ENCODE measurements at places on chromosomes 16 and 17. TPM values are rescaled to one million over a fixed set of nuclear protein-coding genes. Genes with fewer than 3 reads are reported as not detected.
A peak's percentile ranks its signal among the peaks of the same experiment; 100 is the strongest.

Gene LPCAT2
- 47.7 TPM for total RNA-seq

Gene HOXB6
- 1.3 TPM for total RNA-seq

Gene DNASE1L2
- 0.64 TPM for total RNA-seq

Gene TBX21
- not detected for total RNA-seq

Gene SLC5A11
- total RNA-seq = not detected

Gene USP10
- total RNA-seq = 53.1 TPM

Gene MYL4
- total RNA-seq = not detected

Gene EPN2
- total RNA-seq = 25.4 TPM

Gene TMIGD1
- total RNA-seq = not detected

- no peak for DNase-seq
These were observed 32.4 kb downstream of the SCNN1B start for GRCh38 chr16:23334457-23334853.

- DNase-seq = peak; percentile 57
These were observed 17.3 kb upstream of the WFDC1 start for GRCh38 chr16:84277244-84277823.

DNA sequence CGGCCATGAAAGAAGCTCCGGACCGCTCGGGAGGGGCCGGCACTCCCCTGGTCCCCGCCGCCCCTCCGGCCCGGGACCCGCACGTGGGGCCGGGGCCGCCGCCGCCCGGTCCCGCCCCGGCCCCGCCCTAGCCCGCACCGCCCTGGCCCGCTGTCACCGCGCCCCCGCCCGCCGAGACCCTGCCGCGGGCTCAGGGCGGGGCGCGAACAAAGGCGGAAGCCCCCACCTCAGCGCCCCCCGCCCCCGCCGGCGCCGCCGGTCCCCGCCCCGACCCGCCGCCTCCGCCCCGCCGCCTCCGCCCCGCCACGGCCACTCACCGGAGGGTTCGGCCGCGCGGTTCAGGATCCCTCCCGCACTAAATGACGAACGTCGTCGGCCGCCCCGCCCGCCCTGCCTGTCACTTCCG lies at the start of gene ARHGDIA:
ARHGDIA (minus strand) TSS at position 357 of the 406 bp plus-strand sequence. CDS start 1,407 bp downstream, outside the sequence.
- DNase-seq = no peak

DNA sequence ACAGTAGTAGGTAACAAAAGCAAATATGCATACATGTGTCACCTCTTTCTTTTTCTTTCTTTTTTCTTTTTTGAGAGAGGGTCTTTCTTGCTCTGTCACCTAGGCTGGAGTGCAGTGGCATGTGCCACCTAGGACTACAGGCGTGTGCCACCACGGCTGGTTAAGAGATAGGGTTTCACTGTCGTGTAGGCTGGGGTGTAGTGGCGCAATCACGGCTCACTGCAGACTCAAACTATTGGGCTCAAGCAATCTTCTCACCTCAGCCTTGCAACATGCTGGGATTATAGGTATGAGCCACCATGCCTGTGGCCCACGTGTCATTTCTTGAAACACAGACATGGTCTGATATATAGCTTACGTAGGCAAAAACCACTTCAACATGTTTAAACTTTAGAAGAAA lies 397.7 kb upstream of the PMFBP1 start:
- DNase-seq = no peak

DNA sequence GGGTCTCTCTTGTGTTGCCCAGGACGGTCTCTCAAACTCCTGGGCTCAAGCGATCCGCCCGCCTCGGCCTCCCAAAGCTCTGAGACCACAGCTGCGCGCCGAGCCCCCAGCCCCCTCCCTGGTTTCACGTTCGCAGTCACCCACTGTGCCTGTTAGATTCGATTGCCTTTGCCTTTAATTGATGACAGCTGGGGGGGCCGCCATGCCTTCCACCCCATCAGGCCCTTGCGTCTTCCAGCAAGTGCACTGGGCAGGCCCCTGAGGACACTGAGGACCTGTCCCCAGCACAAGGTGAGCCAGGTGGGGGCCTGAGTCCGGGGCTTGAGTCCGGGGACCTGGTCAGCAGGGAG lies 3.3 kb downstream of the IGFALS start:
- no peak for DNase-seq

DNA sequence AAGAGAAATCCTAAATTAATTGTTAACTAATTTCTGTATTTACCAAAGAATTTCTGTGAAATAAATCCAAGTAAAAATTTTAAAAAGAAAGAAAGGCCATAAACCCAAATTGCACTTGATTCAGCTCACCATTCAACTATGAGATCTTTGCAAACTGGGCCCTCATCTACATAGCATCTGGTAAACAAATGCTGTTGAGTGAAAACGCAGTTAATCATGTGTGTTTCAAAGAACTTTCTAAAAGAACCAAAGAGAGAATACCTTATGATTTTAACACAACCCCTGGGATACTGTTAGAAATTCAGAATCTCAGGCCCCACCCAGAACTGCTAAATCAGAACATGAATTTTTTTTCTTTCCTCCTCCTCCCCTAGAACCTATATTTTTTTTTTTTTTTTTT lies 16.6 kb downstream of the CRLF3 start:
- DNase-seq = no peak

DNA sequence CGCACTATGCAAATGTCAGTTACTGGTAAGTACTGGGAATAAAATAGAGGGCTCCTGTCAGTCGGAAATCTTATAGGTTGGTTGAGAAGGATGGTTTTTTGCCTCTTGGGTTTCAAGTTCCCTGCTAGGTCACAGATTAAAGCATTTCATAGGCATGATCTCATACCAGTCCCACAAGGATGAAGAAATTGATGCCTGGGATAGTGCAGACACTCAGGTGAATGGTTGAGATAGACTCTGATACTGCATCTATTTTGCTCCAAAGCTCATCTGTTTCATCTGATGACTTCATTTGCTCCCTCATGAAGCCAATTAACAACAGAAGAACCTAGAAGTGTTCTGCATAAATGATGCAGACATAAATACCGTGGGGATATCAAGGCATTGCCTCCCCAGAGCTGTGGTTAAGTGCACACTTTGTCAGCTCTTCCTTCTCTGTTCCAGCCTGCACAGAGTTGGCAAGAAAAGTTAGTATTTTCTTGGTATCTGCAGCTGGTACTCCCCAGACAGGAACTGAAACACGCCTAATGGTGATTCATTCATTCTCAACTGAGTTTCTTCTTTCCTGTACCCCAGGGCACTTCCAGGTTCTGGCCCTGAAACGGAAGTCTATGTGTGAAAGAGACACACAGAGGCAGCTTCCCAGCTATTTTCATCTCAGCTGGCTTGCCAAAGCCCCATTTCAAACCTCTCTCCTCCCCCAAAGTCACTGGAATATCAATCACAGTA lies 418.3 kb upstream of the SALL1 start:
- DNase-seq = no peak

DNA sequence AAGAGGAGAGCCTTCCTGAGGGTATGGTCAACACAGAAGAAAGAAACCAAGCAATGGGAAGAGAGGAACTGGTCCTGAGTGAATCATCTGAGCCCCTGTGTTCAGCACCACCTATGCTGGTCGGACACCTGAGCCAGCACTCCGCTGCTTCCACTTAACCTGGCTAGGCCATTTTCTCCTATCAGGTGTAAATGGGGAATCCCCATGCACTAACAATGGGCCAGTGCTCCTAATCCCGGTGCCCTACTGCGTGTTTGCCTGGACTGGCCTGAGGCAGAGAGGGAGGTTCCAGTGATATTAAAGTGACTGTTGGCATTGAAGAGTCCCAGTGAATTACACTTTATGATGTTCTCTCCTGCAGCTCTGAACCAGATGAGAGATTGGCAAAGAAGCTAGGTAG lies 34.4 kb upstream of the XYLT2 start:
- no peak for DNase-seq

DNA sequence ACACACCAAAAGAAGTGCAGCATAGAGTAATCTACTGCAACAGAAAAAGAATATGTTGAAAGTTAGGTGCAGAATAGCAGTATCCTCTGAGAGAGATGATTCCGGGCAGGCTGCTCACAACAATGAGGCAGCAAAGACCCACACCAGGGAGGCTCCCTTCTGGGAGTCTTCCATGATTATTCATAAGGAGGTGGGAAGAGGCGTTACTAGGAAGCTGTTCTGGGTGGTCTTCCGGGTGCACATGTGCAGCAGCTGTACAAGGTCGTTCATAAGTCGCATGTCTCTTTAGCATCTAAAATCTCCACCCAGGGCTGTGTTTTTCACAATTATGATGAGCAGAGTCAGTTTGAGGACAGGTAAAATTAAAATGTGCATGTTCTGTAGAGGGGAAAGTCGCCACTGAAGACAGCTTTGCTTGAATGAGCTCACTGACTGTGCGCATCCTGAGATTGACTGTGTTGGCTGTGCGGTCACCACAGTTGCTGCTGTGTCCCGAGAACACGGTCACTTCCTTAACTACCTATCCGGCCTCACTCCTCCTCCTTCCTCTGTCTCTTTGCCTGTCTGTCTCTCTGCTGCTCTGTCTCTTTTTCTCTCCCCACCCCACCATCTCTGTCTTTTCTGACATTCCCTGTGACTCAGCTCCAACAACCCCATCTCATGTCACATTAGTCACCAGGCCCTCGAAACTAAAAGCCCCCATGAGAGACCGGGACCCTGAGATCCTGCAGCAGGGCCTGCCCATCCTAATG lies 125.5 kb upstream of the HSBP1 start:
- no peak for DNase-seq

- DNase-seq = no peak
These were observed 47.0 kb downstream of the COX4I1 start for GRCh38 chr16:85846461-85846860.

GRCh38 chr16:82954224-82954929 lies 327.6 kb downstream of the CDH13 start:
- peak; percentile 39 for DNase-seq

DNA sequence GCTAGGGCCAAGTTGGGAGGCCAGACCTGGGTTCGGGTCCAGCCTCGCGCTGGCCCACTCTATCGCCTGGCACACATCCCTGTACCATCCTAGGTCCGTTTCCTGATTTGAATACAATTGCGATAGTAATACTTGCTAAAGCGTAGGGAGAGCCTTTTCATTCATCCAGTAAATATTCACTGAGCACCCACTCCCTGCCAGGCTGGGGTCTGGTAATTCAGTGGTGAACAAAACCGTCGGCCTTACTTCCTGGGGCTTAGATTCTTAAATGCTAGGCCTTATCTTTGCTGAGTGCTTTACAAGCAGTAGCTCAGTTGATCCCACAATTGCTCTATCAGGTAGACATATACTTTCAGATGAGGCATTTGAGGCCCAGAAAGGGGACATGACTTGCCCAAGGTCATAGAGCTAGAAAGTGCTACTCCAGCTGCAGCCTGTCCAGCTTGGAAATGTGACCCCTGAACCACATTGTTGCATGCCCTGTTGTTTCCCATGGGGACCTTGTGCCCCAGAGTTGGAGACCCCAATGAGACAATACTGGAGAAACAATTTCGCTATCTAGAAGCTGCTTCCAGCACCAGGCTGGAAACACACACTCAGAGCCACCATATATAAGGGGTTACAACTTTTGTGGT lies 691 bp downstream of the USB1 start:
- DNase-seq = no peak

- no peak for DNase-seq
These were observed 146.6 kb downstream of the IRF8 start for GRCh38 chr16:86045591-86045971.

GRCh38 chr17:35607239-35607847 lies 20.2 kb downstream of the AP2B1 start:
- DNase-seq = peak; percentile 40

GRCh38 chr16:57092786-57093411 lies 516 bp downstream of the CPNE2 start:
- no peak for DNase-seq

GRCh38 chr17:9421525-9421924 lies 154.1 kb downstream of the STX8 start:
- no peak for DNase-seq

DNA sequence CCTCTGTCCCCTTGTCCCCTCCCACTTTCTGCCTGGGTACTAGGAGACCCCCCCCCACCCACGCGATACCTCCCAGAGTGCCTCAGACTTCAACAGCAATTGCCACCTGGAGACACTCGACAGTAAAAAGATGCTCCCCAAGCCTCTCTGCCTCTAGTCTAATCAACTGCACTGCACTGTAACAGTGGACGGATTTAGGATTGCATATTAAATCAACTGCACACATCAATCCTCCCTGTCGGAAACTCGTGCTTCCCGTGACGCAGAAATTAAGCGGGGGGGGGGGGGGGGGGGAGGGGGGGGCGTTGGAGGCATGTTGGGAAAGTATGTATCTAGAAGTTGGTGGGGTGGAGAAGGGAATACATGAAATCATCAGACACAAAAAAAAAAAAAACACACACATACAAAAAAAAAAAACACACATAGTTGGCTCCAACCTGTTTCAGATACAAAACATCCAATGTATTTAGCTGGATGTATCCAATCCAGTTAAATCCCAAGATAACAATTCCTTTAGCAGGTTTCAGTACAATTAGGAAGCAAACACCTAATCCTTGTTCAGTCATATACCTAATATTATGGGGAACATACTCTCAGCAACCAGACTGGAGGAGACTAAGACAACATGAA lies 29.7 kb downstream of the FAM222B start:
- peak; percentile 81 for DNase-seq

DNA sequence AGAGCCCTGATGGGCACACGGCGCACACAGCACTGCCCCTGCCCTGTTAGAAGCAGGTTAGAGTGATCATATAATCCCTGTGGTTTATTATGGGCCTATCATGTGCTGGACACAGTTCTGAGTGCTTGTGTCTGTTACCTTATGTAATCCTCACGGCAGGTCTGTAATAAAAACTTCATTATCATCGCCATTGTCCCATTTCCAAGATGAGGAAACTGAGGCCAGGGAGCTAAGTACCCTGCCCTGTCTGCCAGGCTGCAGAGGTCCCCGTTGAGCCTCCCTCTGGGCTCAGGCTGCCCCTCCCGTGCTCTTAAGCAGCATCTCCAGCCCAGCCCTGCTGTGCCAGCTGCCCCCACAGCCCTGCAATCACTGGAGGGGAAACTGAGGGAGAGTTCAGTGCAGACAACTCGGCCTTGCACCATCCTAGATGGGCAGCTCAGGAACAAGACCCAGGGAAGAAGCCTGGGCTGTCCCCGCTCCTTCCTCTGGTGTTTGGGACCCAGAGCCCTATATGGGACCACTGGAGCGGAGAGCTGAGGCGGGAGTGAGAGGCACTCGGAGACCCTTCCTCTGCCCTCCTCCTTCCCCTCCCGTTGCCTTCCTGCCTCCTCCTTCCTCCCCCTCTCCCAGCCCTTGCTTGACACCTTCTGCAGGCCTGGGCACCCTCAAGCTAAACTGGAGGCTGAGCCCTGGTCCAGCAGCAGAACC lies 42.0 kb downstream of the WNT3 start:
- no peak for DNase-seq

- no peak for DNase-seq
These were observed 35.4 kb upstream of the ARL4D start for GRCh38 chr17:43363181-43363925.

- DNase-seq = no peak
These were observed 310.1 kb downstream of the C16orf95 start for GRCh38 chr16:87006789-87007745.

DNA sequence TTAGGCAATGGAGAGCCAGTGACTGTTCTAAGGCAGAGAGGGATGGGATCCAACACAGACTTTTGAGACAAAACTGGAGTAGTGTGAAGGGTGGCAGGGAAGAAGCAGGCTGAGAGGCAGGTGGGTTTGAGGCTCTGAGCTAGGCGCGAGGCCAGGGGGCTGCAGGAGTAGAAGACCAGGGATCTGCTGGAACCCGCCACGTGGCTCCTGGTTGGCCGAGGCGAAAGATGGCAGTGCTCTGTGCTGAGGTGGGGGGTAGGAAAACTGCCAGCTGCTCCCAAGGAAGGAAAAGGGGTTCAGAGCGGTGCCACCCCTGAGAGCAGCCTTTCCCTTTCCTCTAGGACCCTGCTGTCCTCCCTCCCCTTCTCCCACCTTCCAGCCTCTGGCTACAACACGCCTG lies 5.6 kb downstream of the CD300LG start:
- no peak for DNase-seq

- peak; percentile 74 for DNase-seq
These were observed 45.0 kb upstream of the USP7 start for GRCh38 chr16:9008601-9009260.

GRCh38 chr17:12098568-12098967 lies 77.9 kb downstream of the MAP2K4 start:
- no peak for DNase-seq
